ENCODE measurements at places on chromosomes 16 and 17.
A peak's percentile ranks its signal among the peaks of the same experiment; 100 is the strongest.

- DNase-seq: peak; percentile 36
Observed at GRCh38 chr17:69763503-69763902, 311.5 kb upstream of the KCNJ16 start.

DNA sequence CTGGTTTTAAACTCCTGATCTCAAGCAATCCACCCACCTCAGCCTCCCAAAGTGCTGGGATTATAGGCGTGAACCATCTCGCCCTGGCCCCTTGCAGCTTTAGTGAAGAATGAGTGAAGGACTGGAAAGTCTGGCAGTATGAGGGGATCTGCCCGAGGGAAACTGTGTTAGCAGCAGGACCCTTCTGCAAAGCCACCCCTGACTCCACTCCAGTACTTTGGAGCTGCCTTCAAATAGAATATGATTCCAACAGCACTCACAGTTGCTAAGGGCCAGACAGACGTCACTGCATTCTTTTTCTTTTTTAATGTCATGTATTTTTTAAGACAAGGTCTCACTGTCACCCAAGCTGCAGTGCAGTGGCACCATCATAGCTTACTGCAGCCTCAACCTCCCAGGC lies 52.3 kb downstream of the KPNA2 start:
- DNase-seq: no peak

DNA sequence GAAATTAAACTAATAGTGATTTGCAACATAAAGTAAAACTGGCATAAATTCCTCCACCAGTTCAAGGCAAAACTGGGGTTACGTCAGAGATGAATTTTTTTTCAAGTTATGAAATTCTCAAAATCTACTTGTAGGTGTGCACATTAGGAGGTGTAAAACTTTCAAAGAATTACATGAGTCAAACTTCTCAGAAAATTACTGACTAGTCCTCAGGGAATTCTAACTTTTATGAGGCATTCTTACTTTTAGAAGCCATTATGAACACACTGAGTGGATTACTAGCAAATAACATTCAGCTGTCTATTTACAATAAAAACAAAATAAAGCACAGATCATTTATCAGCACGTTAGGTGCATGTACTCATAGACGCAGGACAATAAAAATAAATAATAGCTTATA lies 348.7 kb downstream of the CDH11 start:
- no peak for DNase-seq

DNA sequence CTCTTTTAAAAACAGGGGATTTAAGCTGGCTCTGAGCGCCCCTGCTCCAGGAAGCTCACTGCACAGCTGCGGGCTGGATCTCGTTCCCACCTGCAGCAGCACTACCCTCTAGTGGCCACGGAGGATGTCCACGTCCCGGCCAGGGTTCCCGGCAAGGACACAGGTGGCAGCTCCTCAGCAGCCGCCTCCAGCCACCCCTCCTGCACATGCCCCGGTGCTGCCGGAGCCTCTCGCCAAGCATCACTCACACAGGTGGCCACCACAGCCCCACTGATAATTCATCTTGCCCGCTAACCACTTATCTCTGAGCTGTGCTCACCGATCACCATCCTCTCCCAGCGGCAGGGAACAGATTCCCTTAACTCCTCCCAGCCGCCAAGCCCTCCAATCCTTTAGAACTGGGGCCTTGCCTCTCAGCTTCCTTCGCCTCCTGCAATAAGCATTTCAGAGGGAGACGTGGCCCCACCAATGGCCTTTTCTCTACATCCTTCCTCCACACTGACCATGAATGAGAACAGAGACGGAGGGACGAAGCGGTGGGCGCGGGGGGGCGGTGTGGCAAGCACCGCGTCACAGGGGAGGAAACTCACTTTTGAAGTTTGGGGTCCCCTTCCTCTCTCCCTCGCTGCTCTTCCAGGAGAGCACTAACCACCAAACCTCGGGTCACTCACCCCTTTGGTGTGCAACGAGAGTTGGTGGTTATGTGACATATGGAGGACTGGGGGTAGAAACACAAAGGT lies 222.1 kb downstream of the RBFOX3 start:
- peak; percentile 36 for DNase-seq

DNA sequence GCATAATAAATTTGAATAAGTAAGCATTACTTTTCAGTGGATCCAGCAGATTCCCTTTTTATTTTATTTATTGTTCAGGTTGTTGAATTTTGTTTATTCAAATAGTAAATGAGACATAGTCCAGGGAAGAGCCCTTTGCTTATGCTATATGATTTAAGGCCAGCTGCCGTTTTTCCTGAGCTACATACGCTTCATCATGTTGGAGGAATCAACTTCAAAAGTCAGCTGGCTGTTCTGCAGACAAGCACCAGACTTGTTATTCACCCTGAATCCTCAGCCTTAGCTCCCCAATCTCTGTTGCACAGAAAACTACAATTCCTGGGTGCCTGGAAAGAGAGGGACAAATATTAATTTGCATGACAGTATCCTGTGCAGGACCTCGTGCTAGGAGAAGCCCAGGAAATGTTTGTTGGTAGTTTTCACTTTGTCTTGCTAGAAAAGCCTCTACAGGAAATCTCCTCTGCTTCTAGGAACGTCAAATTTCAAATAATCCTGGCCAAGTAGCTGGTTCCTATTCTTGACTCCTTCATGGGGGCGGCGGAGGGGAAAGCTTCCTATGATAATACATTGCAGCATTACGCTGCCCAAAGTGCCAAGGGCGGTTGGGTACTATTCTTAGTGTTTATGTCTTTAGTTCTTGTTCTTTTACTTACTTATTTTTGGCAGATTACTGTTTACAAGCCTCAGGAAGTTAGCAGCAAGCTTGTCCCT lies 101.6 kb downstream of the PRKCA start:
- peak; percentile 29 for DNase-seq

DNA sequence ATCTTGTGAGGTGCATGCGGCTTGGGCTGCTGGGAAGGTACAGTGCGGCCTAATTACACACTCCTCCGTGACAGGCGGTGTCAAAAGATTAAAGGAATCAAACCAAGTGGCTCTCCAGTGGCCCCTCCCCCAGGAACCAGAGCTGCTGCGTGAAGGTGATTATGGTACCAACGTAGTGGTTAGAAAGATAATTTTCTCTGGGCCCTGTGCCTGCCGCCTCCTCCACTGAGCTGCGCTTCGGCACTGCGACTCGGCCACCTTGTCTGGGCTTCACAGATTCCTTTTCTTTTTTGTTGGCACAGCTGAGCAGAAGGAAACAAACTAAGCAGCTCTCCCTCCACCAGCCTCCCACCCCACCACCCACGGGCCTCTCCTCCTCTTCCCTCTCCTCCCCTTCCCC lies 113.2 kb upstream of the SDK2 start:
- peak; percentile 8 for DNase-seq

DNA sequence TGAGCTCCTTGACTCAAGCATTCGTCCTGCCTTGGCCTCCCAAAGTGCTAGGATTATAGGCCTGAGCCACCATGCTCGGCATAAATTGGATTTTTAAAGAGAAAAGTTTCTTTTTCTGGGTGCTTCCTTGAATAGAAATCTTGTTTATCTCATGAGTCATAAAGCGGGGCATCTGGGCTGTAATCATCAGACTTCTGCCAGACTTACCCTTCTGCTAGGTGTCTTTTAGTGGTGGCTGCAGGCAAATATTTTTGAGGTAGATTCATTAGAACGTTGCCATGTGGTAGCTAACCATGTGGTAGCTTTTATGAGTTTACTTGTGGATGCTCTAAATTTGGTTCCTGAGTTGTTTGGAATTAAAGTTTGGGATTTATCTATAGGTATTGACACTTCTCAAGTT lies 13.4 kb downstream of the PGS1 start:
- no peak for DNase-seq

GRCh38 chr16:85415196-85416090 lies 197.7 kb upstream of the GSE1 start:
- peak; percentile 79 for DNase-seq

- peak; percentile 82 for DNase-seq
Observed at GRCh38 chr16:17205279-17206211, 265.2 kb downstream of the XYLT1 start.

DNA sequence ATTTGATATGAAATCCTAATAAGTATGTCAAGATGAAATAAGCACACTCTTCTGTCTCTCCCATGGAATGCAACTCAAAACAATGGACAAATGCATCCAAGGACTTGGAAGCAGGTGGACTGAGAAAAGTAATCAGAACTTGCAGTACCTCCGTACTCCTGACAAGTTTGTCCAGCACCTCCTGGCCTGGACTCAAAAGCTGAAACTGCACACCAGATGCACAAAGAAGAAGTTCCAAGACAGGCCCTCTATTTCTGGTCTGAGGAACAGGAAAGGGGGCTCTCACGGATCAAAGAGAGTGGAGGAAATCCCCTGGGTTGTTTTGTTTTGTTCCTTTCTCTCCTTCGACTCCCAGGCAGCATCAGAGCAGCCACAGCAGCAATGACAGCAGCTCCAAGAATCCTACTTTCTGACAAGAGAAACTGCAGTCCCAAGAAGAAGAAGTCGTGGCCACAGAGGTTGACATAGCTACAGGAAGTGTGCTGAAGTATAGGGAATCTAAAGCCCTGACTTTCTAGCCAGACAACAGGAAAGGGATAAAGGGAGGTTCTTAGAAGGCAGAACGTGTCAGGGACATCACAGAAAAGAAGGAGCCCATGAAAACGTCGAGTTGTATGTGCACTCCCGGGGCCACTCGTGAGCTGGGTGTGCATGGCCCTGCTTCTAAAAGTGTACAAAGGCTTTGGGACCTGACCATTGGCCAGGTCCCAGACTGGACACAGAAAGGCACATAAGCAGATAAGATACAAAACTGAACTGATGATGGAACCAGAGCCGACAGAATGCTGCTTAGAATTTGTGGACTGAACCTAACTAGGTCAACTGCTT lies 29.3 kb downstream of the AKAP10 start:
- no peak for DNase-seq

DNA sequence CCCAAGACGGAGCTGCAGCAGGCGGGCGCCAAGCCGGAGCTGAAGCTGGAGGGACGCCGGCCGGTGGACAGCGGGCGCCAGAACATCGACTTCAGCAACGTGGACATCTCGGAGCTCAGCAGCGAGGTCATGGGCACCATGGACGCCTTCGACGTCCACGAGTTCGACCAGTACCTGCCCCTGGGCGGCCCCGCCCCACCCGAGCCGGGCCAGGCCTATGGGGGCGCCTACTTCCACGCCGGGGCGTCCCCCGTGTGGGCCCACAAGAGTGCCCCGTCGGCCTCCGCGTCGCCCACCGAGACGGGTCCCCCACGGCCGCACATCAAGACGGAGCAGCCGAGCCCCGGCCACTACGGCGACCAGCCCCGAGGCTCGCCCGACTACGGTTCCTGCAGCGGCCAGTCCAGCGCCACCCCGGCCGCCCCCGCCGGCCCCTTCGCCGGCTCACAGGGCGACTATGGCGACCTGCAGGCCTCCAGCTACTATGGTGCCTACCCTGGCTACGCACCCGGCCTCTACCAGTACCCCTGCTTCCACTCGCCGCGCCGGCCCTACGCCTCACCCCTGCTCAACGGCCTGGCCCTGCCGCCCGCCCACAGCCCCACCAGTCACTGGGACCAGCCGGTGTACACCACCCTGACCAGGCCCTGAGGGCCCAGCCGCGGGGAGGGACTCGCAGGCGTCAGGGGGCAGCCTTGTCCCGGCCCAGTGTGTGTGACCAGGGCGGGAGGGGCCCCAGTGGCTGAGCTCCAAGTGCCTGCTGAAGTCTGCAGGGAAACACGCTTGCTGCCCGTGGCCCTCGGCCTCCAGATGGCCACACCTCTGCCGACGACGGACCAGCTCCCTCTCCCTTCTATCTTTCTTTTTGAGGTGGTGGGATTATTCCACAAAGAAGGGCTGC lies 3.4 kb downstream of the SOX8 start:
- DNase-seq: no peak

GRCh38 chr17:44766409-44767038 lies 7.7 kb downstream of the ADAM11 start:
- DNase-seq: no peak

GRCh38 chr17:79340333-79341221 lies 266.0 kb downstream of the ENGASE start:
- DNase-seq: peak; percentile 11

- no peak for DNase-seq
Observed at GRCh38 chr17:81042606-81043005, 7.7 kb downstream of the BAIAP2 start.

GRCh38 chr16:89287777-89288576 lies 70.5 kb downstream of the ZNF778 start:
- DNase-seq: no peak

GRCh38 chr17:63517825-63518534 lies 5.2 kb upstream of the KCNH6 start:
- no peak for DNase-seq

DNA sequence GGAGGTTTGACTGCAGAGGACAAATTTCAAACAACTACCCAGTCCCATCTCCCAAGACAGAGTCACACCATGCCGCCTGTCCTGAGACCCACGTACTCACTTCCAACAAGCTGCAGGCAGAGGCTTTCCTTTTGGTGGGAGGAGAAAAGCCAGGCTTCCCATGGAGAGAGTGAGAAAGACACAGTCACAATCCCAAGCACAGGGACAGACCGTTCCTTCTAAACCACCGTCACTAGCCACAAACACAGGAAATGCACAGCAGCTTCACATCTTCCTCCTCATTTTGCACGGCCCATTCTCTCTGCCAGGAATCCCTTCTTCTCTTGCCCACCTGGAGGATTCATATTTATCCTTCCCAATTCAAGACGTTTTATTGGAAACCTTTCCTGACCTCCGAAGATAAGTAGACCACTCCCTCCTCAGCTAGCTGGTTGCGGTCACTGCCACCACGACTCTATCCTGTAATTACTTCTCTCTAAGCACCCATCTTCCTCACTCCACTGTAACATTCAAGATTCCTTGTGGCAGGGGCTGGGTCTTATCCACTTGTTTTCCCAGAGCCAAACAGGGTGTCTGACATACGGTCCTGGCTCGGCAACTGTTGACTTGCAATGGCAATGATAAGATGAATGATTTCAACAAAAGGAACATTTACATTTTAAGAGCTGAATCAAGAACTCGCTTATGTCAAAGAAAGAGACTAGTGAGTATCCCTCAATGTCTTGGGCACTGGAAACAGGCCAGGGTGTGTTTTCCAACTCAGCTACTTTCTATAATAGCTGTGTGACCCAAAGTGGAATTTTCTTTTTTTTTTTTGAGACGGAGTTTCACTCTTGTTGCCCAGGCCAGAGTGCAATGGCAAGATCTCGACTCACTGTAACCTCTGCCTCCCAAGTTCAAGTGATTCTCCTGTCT lies 87.6 kb downstream of the XYLT1 start:
- no peak for DNase-seq

- no peak for DNase-seq
Observed at GRCh38 chr16:4316864-4317531, 1.1 kb downstream of the GLIS2 start.

- DNase-seq: peak; percentile 59
Observed at GRCh38 chr16:67100569-67101310, 9.0 kb upstream of the PHAF1 start.

DNA sequence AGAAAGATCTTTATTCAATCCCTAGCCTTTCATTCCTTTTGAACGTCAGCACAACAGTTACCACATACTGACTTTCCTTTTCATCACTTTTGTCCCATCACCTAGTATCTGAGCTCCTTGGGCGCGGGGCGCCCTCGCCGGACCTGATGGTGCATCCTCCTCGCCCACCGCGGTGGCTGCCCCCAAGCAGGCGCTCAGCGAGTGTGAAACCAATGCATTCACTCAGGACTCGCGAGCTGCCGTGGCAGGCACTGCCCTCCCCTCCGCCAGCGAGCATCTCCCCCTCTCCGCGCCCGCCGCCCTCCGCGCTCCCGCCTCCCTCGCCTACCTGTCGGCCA lies 756 bp downstream of the KLHL11 start:
- no peak for DNase-seq

GRCh38 chr17:33667671-33668070 lies 374.6 kb upstream of the ASIC2 start:
- DNase-seq: peak; percentile 36
